RWPE1 (cell line): ENCODE measurements at places on chromosomes 7 and 10.

GRCh38 chr10:77180794-77181193, 456.8 kb downstream of the KCNMA1 start:
- no peak for DNase-seq

DNA sequence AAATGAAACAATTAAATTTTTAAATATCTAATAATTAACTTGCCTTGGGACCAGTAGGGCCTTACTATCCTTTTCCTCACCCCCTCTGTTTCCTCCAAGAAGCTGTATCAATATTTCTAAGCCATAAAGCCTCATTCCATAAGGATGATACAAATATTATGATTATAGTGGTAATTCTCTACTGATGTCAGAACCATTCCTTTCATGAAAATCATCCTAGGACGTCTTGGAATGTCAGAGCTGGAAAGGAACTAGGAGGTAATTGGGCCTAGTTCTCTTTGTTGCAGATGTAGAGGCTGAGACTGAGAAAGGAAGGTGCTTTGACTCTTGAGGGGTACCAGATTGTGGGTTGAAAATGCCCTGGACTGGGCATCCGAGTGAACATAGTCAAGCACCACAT, 766.7 kb upstream of the GHITM start:
- DNase-seq: no peak

- DNase-seq: no peak
Measured at GRCh38 chr7:4830176-4830575, 31.7 kb downstream of the PAPOLB start.

DNA sequence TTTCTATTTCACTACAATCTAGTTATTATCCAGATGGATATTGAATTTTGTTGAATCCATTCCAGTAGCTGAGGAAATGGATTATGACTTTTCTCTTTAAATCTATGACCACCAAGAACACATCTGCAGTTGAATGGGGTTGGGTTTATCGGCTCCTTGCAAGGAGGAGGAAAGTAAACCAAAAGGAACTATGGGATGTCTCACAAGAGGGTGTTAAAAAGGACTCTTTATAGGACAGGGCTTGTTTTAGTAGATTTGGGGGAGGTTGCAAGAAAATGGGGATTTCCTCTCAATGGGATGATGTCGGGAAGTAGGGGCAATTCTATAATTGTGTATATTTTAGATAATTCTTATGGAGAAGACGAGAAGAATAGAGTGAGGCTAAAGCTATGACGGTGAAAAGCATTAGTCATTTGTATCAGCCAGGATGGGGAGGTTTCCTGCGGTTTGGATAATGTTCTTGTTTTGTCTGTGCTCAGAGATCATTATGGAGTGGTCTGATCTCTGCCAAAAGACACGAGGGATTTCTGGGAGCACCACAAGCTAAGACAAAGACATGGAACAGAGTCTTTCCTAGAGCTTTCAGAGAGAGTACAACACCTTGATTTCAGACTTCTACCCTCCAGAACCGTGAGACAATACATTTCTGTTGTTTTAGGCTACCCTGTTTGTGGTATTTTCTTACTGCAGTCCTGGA, 5.3 kb upstream of the LRRC61 start:
- no peak for DNase-seq

DNA sequence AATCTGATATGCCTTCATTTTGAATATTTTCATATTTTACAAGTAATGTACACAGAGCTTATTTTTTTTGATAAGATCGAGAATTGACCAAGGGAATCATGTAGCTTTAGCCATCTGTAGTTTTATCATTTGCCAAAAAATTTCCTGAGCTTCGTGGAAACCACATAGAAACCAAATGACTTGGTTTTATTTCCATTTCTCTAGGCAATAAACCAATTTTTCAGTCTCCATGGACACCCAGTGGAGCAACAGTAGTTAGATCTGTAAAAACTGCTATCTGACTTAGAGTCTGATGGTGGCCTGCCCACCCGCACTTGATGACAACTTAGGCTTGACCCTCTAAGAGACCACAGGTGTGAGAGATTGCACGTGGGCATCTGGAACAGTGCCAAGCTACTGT, 127.8 kb upstream of the CDK6 start:
- DNase-seq: no peak

DNA sequence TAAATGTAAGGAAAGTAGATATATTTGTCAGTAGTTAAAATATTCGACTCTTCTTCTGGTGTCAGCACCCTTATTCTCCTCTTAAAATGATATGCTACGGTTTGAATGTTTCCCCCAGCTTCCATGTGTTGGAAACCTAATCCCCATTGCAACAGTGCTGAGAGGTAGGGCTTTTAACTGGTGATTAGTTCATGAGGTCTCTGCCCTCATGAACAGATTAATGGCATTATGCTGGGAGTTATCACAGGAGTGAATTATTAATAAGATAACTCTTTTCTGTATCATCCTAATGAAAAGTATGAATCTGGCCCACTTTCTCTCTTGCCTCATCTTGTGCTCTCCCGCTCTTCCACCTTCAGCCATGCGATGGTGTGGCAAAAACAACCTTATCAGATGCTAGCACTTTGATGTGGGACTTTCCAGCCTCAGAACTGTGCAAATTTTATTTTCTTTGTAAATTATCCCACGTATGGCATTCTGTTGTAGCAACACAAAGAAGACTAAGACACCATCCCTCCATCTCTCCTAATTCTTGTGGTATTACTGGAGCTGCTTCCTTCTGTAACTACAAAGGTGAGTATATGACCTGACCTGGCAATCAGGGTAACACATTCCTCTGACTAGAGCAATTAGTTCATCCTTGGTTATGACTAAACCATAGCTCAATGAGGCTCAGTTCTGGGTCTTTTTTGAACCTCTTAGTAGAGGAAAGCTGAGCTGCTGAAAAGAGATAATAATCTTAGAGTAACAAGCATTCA, 171.1 kb upstream of the TMEM196 start:
- peak; percentile 13 for DNase-seq

DNA sequence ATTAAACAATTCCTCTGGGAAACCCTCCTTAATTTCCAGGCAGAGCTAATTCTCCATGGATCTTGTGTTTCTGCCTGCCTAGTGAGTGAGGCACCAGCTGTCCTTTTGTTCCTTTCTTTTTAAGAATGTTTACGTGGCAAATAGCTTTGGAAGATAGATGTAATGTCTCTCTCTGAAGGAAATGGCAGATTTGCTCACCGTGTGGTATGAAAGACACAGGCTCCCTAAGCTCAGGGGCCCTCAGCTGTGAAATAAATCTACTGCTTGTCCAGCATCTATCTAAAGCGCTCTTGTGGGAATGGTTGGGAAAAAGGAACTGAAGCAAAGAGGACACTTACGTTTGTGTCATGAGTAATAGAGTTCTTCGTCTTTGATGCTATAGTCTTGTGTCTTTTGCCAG, 64.6 kb downstream of the FAS start:
- no peak for DNase-seq

DNA sequence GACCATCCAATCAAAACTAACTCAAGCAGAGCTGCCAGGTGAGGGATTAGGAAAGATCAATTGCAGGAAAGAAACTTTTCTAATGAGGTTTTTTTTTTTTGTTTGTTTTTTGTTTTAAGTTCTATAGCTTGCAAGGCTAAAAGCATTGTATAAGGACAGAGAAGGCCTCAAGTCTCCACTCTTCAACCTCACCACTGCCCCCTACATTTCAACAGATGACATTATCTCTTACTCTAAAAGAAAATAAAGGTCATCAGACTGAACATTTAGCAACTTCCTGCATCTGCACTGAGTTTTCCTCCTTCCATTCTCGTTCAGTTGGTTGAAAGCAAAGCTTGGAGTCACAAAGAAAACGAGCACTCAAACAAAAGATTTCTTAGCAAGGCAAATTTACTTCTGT, 45.2 kb upstream of the EXOC4 start:
- no peak for DNase-seq

DNA sequence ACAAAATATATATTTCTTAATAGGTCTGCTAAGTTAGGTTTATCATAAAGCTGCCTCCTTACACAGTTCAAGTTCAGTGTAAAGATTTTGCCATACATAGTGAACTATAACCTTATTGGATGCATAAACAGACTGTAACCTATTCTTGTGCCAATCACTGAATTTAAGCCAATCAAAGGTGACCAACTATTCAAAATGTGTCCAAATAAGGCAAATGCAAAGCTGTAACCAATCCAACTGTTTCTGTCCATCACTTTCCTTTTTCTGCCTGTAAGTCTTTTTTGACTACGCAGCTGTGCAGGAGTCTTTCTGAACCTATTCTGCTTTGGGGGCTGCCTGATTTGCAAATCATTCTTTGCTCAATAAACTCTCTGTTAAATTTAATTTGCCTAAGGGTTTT, 11.6 kb upstream of the DNMBP start:
- DNase-seq: no peak

DNA sequence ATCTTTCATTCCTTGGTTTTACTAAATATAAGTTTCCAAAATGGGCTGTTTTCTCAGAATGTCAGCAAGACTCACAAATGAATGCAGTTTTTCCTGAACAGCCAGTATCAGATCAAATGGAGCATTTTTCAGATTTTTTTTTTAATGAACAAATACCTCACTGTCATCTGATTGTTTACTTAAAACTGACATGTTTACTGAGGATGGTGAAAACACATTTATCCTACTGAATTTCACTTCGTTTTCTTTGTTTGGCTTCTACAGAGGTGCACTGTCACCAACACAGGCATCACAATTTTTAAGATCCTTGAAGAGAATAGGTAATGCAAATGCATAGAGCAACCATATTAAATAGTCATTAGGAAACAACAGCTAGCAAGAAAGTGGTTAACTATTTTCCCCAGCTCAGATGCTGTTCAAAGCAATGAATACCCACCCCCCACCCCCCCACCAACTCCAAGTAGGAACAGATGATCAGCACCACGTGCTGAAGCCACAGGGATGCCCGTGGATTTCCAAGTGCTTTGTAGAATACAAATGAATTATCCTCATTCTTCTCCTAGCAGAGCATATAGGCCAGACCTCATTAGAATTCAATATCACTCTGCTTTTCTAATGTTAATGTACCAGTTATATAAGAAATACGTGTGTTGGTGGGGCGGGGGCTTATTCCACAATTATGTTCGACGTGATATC, 205.9 kb downstream of the SKAP2 start:
- DNase-seq: no peak

DNA sequence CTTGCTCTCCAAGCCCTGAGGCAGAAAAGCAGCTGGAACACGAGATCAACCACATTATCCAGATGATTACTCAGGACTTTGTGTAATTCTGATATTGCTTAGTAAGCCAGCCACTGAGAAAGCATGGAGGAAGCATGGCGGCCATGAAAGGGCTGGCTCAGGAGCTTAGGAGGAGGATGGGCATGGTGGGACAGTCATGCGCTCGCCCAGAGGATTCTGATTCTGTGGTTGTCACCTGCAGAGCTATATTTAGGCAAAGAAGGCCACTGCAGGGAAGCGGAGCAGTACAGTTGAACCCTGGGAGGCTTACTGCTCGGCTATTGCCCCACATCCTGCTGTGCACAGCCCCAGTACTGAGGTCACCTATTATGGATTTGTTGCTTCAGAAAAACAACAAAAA, 128.8 kb upstream of the DNAJB12 start:
- DNase-seq: no peak

- DNase-seq: no peak
Measured at GRCh38 chr7:29228289-29229011, 33.9 kb downstream of the CHN2 start.

- DNase-seq: no peak
Measured at GRCh38 chr7:112010994-112011393, 195.2 kb downstream of the DOCK4 start.

- no peak for DNase-seq
Measured at GRCh38 chr7:109956916-109957315, 1134.0 kb upstream of the LRRN3 start.

- DNase-seq: no peak
Measured at GRCh38 chr10:125080984-125081383, 79.4 kb downstream of the CTBP2 start.

DNA sequence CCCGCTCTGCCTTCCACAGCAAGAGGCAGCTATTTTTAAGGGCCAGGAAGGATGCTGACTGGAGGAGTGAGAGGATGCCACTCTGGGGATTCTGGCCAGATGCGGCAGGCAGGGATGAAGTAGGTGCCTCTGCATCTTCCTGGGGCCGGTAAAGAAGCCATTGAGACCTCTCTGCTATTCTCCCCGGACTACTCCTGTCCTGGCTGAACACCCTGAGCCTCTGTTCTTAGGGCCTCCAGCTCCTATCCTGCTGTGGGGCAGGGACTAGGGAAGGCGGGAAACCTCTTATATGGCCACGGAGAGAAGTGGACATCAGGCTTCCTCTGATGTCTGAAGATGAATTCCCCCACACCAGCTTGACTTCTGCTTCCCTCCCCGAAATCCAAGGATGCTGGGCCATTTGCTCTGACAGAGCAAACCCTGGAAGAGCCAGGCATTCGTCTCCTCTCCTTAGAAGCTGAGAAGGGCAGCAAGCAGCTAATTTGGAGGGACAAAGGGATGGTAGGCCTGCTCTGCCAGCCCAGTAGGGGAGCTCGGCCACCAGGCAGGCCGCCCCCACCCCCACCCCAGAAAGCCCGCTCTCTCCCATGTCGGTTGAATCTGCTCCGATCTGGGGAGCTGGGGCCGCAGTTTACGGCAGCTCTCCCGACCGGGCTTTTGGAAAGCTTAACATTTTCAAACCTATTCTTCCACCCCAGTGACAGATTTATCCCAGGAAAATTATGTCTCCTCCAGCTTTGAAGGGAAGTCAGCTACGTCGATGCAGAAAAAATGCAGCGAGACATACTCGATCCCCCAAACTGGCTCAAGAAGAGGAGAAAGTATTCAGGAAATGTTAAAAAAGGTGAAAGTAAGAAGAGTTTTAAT, 2.8 kb downstream of the FGF8 start:
- DNase-seq: no peak

DNA sequence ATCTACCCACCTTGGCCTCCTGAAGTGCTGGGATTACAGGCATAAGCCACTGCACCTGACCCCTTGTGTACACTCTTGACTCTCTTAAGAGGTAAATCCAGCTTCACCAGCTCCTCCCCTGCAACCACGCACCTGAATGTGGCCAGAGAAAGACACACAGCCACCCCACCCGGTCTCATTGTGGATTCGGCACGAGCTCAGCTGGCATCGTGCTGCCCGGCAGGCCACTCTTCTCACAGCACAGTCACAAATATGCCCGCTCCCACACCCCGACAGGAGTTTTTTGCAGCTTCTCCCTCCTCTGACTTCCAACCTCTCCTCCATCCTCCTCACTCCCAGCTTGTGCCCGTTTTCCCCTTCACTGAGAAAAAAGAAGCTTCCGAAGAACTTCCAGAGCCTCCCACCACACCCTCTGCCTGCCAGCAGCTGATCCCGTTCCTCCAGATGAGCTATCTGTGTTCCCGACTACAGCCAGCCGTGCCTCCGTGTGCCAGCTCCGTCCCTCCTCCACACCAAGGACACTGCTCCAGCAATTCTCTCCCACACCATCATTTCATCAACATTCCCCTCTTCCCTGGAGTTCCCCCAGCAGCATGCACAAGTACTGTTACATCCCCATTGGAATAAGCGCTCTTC, 8.0 kb upstream of the SMARCD3 start:
- no peak for DNase-seq

DNA sequence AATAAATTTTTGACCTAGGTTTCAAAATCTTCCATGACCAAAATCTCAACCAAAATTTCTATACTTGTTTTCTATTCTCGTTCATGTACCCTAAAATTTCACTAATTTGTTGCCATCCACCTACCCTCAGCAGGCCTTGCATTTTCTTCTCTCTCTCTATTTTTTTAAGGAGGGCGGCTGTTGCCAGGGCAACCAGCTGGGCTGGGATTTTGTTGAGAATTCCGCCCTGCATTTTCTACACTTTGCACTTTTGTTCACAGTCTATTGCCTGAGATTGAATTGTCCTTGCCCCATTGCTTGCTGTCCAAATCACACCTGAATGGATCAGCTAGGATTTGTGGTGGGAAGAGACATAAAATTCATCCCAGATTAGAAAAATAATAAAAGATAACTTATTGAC, 657.5 kb upstream of the NRP1 start:
- no peak for DNase-seq

- no peak for DNase-seq
Measured at GRCh38 chr10:124518366-124518765, 56.7 kb downstream of the LHPP start.
